ENCODE measurements at places on chromosomes 4 and X.

GRCh38 chr4:128354205-128354821 lies 66.7 kb upstream of the PGRMC2 start:
- no peak for DNase-seq

GRCh38 chr4:44146516-44146915 lies 302.1 kb downstream of the KCTD8 start:
- DNase-seq = no peak

- DNase-seq = no peak
These were observed at the start of gene EMCN for GRCh38 chr4:100517864-100518341. Gene EMCN, minus strand, starts transcription at chr4:100518022. Its CDS starts 108 bp downstream, at chr4:100517914.

DNA sequence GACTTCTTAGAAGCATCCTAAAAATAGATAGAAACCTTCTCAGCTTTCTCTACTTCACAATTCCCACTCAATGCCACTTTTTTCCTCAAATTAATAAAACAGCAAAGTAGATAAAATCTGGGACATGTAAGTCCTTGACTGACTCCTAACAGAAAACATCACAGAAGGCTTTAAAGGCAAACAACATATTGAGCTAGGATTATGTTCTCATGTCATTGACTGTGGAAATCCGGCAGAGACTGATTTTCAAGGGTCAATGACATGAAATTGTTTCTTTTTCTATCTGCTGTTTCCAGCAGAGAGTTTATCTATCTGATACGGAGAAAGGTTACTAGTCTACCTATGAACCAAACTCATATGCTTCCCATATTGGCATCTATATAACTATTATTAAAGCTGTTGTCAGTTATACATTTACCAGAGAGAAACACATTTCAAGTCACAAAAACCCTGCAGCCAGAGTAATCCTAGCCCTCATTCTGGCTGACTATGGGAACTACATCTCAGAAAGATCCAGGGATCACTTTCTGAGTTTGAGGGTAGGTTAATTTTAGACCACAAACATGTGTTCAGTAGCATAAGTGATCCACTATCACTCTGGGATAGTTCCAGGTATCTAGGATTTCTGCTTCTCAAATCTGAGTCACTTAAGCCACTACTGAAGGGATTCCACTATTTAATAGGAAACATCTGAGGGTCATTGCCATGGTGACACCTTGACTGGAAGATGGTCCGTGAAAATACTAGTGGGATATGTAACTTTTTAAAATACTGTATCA lies 147.6 kb downstream of the PPP3CA start:
- no peak for DNase-seq

DNA sequence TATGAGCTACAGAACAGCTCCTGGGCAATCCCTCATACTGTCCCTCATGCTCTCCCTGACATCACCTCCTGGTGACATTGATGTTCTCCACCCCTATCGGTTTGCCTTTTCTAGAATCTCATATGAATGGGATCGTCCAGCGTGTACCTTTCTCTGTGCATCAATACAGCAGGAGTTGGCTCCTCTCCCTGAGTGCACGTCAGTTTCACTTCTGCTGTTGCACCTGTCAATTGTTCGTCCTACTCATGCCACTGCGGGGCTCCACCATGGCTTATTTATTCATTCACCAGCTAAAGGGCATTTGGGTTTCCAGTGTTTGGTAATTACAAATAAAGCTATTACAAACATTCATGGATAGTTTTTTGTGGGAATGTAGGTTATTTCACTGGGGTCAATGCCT lies 269.1 kb upstream of the ZFP42 start:
- no peak for DNase-seq

GRCh38 chr4:124854968-124855367 lies 142.4 kb upstream of the ANKRD50 start:
- DNase-seq = no peak

- DNase-seq = no peak
These were observed 63.3 kb upstream of the CCDC160 start for GRCh38 chrX:134173541-134174272.

- peak; percentile 2 for DNase-seq
These were observed 113.9 kb downstream of the NYX start for GRCh38 chrX:41561045-41561444.

- no peak for DNase-seq
These were observed 527.2 kb upstream of the PRKX start for GRCh38 chrX:4240541-4241194.

DNA sequence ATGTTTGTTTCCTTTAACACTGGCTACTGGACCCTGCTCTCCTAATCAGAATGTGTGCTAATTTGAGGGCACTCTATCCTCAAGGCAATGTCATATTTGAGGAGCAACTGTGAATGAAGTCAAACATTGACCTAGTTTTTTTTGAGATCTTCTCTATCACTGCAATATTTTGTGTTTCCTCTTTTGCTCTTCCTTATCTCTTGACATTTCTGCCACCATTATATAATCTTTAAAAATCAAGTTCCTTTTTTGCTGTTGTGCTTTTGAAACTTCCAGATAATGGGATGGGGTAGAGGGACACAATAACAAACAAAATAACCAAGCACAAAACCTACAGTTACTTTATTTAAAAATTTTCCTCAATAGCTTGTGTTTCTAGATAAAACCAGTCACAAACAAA lies 7.4 kb upstream of the WDFY3 start:
- DNase-seq = no peak

- DNase-seq = no peak
These were observed 10.7 kb upstream of the SPCS3 start for GRCh38 chr4:176309046-176309445.

DNA sequence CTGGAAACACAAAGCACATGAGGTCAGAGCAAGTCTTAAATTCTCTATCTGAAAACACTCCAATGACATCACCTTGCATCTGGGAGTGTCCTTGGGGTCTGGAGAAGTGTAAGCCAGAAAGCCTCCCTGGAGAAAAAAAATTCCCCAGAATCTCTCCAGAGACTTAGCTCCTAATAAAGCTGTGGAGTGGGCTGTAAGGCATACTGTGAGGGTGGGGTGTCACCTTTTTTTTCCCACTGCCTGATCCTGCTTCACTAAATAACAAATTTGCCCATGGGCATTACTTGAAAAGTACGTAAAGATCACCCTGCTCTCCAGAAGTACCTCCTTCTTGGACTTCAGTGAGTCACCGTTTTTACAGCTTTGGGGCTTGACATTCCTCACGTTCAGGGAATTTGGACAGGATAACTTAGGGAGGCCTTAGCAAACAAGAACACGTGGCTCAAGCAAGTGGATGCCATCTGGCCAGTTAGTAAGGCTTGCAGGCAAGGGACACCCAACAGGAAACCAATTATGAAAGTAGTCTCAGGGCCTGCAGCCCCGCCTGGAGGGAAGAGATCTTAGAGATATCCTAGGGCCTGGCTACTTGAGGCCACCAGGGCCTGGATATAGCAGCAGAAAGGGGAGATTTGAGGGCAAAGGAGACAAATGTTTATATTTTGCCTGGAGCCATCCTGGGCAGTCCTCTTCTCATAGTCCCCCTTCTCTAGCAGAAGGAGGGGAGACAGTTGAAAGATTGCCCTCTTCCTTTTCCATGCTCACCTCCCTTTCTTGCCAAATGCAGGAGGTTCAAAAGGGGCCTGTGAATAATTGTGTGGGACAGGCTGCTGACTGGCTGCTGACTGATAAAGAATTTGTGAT lies 60.1 kb upstream of the PLAC1 start:
- DNase-seq = no peak

DNA sequence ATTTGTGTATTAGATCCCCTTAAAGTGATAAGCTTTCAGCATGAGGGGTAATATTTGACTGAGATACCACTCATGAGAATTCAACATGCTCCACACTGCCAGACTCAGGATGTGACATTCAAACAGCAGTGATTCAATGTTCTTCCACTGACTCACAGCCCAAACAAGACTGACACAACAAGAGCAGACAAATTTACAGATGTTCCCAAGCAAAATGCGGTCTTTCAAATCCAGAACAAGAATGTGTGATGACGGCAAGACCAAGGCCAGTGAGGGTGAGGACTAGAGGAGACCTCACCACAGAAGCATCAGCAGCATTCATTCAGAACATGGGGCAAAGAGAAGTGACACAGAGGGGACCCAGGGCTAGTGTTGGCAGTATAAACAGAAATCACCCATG lies 99.3 kb upstream of the GRIA3 start:
- DNase-seq = no peak

GRCh38 chr4:10456595-10457254 lies 501 bp downstream of the ZNF518B start:
- DNase-seq = peak; percentile 26

DNA sequence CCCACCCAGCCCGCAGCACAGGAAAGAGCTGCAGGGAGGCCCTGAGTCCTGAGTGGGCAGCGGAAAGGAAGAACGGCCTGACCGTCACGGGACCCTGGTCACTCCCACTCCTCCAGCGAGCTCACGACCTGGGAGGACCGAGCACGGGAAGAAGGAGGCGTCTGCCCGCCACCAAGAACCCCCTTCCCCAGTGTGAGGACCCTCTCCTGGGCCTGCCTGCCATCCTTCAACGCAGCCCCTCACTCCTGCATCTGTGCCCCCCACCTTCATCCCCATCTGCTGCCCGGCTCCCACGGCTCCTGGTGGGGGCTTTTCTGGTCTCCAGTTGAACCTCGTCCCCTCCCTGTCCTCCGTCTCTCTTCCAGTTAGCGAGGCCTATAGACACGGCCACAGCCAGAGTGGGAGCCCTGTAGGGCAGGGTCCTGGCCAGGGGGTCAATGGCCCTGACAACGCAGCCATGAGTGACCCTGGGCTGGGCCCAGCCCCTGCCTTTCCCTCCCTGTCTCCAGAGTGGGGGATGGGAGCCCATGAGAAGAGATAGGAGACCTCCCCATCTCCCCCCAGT lies 41.3 kb upstream of the MXD4 start:
- no peak for DNase-seq

DNA sequence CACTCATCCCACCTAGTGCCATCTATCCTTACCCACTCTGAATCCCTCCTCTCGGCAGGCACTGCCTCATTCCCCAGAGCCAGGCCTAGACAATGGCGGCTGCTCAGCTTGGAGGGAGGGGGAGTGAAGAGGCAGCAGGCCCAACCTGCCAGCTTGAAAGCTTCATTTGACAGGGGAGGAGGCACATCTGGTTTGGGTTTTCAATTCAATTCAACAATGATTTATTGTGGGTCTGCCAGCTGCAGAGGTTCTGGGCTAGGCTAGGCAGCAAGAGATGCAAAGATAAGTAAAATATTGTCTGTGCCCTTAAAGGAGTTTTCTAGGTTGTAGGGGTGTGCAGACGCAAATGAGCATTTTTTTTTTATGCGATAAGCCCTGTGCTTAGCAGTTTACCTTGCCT lies 58.5 kb downstream of the RTL9 start:
- no peak for DNase-seq

DNA sequence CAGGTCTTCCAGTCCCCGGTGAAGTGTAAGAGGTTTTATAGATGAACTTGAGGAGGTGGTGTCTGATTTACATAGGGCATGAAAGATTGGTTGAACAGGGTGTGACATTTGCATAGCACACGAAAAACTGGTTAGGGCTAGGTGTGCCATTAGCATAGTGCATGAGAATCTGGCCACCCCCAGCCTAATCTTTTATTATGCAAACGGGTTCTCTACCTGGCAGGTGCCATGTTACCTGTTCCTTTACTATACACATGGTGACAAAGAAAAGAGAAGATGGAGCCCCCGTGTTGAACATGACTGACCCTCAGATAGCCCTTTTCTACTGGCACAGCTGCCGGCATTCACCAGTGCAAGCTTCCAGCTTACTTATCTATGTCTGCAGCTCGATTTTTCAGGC lies 71.0 kb downstream of the UCHL1 start:
- no peak for DNase-seq

DNA sequence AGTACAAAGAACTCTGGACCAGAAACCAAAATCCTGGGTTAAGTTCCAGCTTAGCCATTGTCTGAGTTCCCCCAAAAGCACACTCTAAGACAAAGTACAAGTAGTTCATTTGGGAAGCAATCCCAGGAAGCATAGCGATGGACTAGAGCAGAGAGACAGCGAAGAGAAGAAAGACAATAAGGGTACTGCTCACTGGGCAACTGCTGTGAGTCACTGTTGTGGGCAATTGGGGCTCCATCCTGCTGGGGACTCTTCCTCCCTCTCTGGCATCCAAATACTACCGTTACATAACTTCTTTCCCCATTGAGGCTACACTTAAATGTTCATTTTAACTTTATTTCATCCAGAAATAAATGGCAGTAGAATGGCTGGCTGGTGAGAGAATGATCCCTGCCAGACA lies 14.1 kb downstream of the SRPX start:
- no peak for DNase-seq

- no peak for DNase-seq
These were observed 139.0 kb downstream of the UNC5C start for GRCh38 chr4:95409750-95410149.

DNA sequence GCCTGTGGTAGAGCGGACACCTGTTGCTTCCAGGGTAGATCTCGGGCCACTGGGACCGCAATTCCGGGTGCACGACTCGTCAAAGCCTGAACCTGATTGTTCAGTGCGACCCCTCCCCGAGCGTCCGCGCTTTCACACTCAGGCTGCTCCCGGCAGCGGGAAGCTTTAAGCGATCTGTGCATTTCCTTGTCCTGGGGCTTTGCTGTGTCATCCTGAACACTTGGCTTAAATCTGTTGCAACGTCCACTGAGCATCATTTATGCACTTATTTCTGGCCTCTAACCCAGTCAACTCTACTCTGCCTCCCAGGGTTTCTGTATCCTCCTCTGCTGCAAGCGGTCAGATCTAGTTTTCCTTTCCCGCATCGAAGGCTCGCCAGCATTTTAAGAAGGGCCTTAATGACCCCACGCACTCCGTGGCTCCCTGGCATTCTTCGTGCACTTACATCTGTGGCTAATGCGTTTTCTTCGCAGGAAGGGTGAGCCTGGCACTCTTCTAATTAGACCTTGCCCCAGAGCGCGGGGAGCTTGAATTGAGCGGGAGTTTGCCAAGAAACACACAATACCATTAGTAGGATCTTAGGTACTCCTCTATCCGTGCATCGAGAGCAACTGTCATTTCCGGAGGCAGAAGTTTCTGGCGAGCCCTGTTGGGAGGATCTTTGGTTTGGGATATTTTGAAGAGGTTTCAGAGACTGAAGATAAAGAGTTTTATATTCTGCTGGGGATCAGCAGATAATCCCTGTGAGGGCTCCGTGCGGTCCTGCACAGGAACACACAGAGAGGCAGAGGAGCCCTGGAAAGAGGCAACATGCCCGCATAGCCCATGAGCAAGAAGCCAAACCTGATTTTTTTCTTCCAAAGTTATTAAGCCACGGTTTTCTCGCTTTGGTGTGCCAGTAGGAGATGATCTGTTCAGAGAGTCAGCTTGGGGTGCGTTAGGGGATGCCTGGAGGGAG lies 654 bp upstream of the DDIT4L start:
- no peak for DNase-seq

DNA sequence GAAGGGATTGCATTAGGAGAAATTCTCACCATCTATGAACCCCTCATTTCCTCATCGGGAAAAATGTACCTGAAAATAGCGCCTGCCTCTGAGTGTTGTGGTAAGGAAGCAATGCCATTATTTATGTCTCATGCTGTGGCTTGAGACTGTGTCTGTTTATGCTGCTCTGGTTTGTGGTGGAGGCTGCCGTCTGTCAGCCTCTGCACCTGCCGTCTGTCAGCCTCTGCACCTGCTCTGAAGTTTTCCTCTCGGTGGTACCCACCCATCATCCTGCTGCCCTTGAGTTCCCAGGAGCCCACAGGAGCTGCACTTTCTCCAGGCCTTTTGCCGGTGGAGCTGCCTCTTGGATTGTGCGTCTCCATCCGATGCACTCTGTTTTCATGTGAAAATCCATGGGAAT lies 68.5 kb upstream of the PPP2R3B start:
- DNase-seq = no peak

GRCh38 chr4:85780664-85781063 lies 305.7 kb downstream of the ARHGAP24 start:
- DNase-seq = no peak

- no peak for DNase-seq
These were observed 293.4 kb upstream of the TENM3 start for GRCh38 chr4:181949704-181950312.

GRCh38 chr4:140141210-140141835 lies 12.7 kb downstream of the MAML3 start:
- DNase-seq = no peak
